ENCODE measurements at places on chromosomes 4 and X.

DNA sequence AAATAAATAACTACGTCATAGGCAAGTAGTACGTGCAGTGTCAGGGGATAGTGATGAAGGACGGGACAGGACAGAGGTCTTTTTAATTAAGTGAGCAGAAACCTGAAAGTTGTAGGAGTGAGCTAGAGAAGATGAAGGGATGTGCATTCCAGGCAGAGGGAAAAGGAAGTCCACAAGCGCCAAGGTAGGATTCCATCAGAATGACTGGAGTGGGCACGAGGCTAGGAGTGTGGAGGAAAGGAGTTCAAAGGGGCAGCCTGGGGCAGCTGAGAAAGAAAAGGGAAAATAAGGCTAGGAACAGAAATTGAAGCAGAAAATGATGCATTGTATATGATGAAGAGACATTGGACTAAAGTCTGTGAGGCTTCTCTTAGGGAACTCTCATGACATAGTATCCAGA is 192.2 kb upstream of the TLL1 start:
- no peak for DNase-seq

- DNase-seq, result no peak
Observed at GRCh38 chr4:87844452-87844851, 11.7 kb downstream of the MEPE start.

- DNase-seq, result no peak
Observed at GRCh38 chr4:1294891-1295290, 5.2 kb downstream of the MAEA start.

- DNase-seq, result no peak
Observed at GRCh38 chr4:176090115-176090514, 24.5 kb downstream of the WDR17 start.

GRCh38 chrX:19715711-19716638 is 171.4 kb downstream of the SH3KBP1 start:
- DNase-seq, result no peak

DNA sequence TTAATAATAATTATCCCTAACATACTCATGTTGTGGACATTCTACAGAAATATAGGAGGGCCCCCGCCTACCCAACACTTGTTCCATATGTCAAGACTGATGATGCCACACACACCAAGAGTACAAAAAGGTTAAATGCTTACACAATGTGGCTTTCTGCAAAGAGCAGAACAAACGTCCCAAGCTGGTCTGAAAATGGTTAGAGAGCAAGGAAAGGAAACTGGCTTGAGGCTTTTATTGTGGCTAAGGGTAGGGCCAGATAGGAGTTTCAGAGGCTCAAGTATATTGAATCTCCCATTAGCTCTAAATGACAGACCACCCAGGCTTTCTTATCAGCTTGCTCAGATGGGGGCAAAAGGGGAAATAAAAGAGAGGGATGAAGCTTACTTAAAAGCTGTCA is 134.1 kb upstream of the C1QTNF7 start:
- no peak for DNase-seq

DNA sequence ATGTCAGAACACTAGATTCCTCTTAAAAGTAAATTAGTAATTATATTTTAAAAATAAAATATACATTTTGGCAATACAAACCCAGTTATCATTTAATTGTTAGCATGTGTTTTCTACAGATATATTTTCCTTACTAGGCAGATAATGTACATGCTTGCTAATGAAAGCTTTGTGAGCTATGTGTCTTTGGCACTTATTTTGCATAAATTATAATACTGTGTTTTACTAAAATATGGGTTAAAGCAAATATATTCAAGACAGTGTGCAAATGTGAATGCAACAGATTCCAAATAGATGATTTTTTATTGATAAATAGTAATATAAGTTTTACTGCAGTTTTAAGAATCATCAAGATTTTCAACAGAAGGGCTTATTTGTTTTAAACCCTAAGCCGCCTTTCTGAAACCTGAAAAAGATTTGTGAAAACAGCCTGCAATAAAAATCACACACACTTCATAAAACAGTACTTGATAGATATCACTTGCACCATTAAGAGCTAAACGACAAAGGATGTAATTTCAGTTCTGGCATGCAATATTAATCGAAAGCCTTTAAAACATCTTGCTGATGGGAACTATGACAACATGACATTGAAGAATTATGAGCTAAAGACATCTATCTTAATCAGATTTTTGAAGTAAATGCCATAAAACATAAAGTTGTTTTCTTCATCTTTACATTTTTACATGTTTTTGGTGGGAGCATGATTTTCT is 333.3 kb downstream of the DCTD start:
- no peak for DNase-seq

DNA sequence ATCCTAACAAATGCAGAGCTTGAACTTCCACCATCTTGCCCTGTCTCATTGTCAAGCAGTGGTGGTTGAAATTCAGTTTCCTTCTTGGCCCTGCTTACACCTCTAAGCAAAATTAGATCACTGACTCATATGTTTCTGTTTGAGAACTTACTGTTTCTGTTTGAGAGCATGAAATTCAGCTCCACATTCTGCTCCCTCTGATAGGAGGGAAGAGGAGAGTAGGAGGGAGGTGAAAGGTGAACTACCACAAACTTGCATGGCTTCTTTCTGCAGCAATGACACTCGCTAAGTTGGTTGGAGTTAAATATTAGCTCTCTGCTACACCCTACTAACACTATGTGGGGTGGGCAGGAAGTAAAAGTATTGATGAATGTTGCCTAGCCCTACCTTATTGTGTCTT is 117.8 kb upstream of the EDA2R start:
- DNase-seq, result no peak

GRCh38 chr4:171948038-171948437 is 134.8 kb downstream of the GALNTL6 start:
- no peak for DNase-seq

- DNase-seq, result no peak
Observed at GRCh38 chr4:37481547-37482122, 204.5 kb downstream of the RELL1 start.

DNA sequence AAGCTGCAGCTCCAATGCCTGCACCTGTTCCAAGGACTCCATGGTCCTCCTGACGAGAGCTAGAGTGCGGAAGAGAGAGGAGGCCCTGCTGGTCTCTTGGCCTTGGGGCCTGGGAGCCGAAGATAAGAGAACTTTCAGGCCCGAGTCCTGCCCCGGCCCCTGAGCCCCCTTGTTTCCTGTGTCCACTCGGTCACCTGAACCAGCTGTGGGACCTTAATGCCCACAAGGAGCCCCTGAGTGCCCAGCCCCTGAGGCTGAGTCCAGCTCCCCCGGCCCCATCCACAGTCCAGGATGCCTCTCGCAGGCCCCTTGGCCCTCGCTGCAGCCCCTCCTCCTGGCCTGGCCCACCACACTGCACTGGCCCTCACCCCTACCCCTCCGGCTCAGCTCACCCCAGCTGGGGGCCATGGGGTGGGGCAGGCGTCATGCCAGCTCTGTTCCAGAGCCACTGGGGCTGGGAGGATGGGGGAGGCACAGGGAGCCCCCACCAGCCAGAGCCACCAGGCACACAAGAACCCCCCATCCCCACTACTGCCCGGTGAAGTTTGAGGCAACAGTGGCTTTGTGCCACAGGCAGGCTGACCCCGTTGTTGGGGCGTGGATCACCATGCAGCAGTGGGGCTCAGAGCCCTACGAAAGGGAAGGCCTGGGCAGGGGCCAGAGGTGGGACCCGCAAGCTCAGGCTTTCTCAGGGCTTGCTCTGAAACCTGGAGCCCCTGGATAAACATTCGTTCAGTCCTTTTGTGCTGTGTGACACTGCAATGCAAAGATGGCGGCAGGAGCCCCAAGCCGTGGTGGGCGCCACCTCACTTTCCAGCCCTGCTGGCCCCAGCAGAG is 14.1 kb downstream of the NAT8L start:
- DNase-seq, result no peak
